ENCODE measurements at places on chromosomes 4 and X.
A peak's percentile ranks its signal among the peaks of the same experiment; 100 is the strongest.

DNA sequence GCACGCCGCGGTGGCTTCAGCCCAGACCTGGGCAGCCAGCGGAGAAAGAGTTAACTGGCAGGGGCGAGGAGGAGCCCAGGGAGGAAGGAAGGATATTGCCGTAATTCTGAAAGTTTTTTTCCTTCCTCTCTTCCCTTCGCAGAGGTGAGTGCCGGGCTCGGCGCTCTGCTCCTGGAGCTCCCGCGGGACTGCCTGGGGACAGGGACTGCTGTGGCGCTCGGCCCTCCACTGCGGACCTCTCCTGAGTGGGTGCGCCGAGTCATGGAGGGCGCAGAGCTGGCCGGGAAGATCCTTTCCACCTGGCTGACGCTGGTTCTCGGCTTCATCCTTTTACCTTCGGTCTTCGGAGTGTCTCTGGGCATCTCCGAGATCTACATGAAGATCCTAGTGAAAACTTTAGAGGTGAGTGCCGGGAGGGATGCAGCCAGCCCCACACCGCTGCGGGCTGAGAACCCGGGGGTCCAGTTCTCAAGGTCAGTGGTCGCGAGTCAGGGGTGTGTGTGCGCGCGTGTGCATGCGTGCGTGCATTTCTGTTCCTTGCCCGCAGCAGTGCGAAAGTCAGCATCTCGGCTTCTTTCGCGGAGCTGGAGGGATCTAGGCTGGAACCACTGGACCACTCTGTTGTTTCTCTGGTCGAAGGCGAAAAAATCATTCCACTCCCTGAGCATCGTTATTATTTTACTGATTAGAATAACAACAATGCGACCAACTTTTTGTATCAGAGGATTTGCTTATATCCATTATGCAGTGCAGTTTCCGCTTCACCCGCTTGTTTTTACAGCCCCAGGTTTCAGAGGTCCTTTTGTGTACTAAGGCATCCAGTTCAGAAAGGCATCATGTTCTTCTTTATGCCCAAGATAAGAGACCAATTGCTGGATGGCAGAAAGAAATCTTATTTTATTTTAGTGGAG is 709 bp downstream of the GPAT3 start:
- peak; percentile 6 for DNase-seq

GRCh38 chr4:158146736-158147135 is 26.1 kb downstream of the GASK1B start:
- no peak for DNase-seq

DNA sequence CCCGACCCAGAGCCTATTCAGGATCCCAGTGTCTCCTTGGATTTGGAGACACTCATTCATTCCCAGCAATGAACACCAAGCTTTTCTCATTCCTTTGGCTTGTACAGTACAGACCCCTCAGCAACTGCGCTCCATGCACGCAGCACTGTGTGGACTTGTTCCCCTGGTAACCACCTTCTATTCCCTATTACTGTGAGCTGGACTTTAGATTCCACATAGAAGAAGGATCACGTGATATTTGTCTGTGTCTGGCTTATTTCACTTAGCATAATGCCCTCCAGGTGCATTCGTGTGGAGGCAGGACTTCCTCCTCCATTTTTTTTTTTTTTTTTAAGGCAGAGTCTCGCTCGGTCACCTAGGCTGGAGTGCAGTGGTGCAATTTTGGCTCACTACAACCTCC is 106.4 kb downstream of the PHKA2 start:
- DNase-seq = no peak

- no peak for DNase-seq
Measured at GRCh38 chrX:144738246-144738645, 509.1 kb upstream of the SPANXN1 start.

GRCh38 chrX:11412715-11413623 is 119.8 kb downstream of the AMELX start:
- no peak for DNase-seq

DNA sequence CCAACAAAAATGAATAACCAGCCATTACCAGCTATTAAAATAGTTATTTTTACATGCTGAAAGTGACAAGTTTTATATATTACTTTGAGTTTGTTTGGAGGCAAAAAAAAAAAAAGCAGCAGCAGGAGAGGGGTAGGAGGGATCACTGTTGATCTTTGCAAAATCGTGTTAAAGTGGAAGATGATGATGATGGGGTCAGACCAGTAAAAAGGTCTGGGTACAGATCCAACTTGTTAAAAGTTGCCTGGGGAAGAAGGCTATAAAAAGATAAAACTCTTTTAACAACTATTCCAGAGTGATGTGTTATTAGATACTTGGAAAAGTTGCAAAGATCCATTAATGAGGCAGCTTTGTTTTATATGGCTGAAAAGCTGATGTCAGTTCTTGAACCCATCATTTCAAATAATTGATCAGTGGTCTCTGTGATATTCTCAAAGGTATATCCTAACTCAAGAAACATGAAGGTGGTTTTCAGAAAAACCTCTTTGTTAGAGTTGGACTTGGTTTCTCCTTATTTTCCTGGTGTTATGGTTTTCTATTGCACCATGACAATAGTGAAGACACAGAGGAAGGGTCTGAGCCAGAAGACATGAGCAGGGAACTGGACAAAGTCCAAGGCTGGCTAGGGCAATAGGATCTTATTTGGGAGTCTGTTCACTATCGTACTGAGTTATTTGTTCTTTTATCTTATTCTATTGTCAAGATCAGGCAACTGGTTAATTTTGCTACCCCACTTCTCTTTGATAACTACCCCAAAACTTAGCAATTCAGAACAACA is 44.8 kb downstream of the EDNRA start:
- no peak for DNase-seq

- no peak for DNase-seq
Measured at GRCh38 chrX:40291553-40291952, 193.8 kb upstream of the BCOR start.

GRCh38 chr4:77022560-77023179 is 53.1 kb downstream of the CCNI start:
- no peak for DNase-seq

- peak; percentile 0 for DNase-seq
Measured at GRCh38 chrX:113384628-113385027, 544.0 kb upstream of the AMOT start.

GRCh38 chr4:120286813-120287212 is 220.2 kb upstream of the MAD2L1 start:
- no peak for DNase-seq

DNA sequence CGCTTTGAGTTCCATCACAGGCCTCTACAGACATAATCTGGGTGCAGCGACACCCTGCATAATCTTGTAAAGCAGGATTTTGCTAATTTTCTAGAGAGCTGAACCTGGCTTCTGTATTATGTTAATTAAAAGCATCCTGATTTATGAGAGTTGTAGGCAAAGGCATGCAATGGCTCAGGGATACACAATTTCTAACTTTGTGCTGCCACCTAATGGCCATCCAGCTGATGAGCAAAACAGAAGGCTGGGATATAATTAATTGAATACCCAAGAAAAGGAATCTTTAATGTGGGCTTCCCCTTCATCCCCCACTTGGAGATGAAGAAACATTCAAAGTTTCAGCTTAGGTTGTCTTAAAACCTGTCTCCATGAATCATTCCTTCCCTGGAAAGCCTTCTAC is 78.1 kb downstream of the BMP15 start:
- DNase-seq = peak; percentile 15

DNA sequence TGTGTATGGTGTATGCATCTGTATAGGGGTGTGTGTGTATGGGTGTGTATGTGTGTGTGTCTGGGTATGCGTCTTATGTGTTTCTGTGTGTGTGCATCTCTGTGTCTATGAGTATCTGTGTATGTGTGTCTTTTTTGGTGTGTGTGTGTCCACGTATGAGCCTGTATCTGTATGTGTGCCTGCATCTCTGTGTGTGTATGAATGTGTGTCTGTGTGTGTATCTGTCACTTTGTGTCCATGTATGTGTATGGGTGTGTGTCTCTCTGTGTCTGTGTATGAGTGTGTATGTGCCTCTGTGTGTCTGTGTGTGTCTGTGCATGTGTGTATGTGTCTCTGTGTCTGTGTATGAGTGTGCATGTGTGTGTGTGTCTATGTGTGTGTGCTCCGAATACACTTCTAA is 24.3 kb downstream of the FAM149A start:
- DNase-seq = no peak

GRCh38 chr4:40874331-40874730 is 124.6 kb downstream of the NSUN7 start:
- DNase-seq = no peak

- DNase-seq = no peak
Measured at GRCh38 chr4:167185465-167185864, 48.8 kb downstream of the SPOCK3 start.

- DNase-seq = no peak
Measured at GRCh38 chrX:150475461-150475860, 93.0 kb upstream of the MTM1 start.

DNA sequence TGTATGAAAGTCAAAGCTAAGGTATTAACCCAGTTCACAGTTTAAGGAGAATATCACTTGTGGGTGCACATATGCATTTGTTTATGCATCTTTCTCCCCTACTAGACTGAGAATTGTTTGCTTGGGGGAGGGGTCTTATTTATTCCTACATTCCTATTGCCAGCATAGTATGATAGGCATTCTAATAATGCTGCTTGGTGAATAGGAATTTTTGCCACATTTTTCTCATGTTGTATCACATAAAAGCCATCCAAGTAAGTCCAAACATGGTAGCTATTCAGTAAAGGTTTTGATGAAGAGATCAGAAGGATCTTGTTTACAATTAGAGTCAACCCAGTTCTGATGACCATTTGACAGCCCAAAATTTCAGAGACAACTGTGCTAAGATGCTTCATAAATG is 48.6 kb downstream of the ASB9 start:
- DNase-seq = no peak

GRCh38 chr4:87209696-87210095 is 10.7 kb downstream of the KLHL8 start:
- DNase-seq = no peak

- DNase-seq = no peak
Measured at GRCh38 chrX:154113729-154114128, 16.2 kb upstream of the MECP2 start.

- DNase-seq = peak; percentile 51
Measured at GRCh38 chr4:68175562-68176155, 46.0 kb upstream of the TMPRSS11F start.

GRCh38 chr4:6845027-6845426 is 62.5 kb downstream of the KIAA0232 start:
- DNase-seq = no peak

DNA sequence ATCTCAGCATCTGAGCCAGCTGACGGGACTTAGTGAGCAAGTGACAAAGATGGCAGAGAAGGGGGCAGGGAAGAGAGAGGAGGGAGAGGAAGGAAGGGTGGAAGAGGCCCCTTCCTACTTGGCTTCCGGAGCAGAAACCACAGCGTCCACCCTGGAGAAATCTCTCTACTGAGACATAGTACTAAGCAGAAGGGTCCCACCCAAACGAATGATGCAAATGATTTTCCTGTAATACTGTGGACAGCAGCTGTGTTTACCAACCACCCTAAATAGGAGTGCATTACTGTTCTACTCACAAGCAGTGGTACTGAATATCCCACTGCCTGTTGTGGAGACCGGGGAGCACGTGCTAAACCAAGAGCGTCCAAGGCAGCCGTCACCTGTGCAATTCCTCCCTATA is 29.4 kb downstream of the DTHD1 start:
- DNase-seq = no peak

DNA sequence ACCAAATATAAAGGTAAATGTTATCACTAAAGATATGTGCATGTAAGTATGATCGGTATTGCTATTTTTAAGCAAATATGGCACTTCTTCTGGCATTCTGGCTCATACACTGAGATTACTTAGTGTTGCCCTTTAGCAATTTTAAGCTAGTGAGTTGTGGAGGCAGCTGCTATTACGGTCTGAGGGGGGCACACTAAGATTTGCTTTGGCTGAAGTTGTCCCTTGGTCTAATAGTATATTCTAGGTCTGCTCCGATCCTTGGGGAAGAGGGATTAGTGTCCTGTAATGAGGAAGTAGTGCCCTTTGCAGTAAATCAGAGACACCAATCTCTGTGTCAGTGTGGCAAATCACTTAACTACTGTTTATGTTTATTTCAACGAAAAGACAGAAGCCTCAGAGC is 196.5 kb upstream of the FTHL17 start:
- DNase-seq = no peak

DNA sequence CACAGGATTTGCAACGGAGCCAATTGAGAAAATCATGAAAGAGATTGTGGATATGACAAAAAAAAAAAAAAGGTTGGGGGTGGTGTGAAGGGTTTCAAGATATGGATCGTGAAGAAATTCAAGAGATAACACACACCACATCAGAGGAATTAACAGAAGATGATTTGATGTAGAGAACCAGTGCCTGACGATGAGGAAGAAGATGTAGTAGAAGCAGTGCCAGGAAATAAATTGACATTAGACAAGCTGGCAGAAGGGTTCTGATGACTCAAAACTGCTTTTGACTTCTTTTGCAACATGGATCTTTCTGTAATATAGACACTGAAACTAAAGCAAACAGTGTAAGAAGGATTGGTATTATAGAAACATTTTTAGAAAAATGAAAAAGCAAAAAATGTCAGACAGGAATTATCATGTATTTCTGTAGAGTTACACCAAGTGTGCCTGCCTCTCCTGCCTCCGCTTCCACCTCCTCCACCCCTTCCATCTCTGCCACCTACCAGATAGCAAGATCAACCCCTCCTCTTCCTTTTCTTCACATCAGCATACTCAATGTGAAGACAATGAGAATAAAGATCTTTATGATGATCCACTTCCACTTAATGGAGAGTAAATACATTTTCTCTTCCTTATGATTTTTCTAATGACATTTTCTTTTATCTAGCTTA is 127.5 kb upstream of the OTUD4 start:
- DNase-seq = no peak

- no peak for DNase-seq
Measured at GRCh38 chr4:163143532-163143931, 23.2 kb downstream of the NAF1 start.

DNA sequence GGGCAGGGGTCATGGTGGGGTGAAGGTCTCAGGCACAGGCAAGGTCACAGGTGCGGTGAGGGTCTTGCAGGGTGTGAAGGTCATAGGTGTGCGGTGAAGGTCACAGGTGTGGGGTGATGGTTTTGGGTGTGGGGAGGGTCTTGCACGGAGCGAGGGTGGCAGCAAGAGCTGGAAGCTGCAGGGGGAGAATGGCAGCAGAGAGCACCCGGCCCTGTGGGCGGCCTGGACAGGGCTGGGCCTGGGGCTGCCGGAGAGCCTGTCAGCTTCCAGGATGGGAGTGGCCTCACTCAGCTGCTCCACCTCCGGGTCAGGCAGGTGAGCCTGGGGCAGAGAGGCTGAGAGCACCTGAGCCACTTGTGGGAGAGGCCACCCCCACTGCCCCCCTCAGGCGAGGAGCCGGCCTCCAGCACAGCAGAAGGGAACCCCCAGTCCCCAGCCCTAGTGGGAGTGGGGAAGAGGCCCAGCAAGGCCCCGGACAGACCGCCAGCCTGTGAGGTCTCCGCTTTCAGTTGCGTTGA is 1.5 kb downstream of the MSANTD1 start:
- no peak for DNase-seq

GRCh38 chrX:2698604-2699003 is 7.5 kb downstream of the CD99 start:
- DNase-seq = no peak

Measured in right lung (tissue), 10 donors.